ENCODE measurements at places on chromosomes 3 and 15.

GRCh38 chr3:24582431-24583403, 88.1 kb upstream of the THRB start:
- DNase-seq, result peak; percentile 21

- peak; percentile 87 for DNase-seq
These were observed 45.8 kb downstream of the MITF start for GRCh38 chr3:69784954-69785514.

DNA sequence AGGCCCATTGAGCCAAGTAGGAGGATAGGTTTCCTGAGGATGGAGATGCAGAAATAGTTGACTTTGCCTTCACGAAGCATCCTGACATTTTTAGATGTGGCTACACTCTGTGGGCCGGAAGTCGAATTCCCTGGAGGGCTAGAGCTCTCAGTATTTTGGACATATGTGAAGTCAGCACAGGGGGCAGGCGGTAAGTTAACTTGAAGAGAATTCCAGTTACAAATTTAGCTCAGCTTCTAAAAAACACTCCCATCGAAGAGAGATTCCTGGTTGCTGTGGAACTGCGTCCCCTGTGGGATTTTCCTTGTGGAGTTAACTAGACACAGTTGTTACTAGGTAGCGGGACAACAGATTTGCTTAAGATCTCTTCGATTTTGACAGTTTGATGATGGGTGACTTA, 161.9 kb upstream of the RGMA start:
- DNase-seq, result no peak

GRCh38 chr15:59290295-59291212, 82.1 kb downstream of the MYO1E start:
- DNase-seq, result no peak

DNA sequence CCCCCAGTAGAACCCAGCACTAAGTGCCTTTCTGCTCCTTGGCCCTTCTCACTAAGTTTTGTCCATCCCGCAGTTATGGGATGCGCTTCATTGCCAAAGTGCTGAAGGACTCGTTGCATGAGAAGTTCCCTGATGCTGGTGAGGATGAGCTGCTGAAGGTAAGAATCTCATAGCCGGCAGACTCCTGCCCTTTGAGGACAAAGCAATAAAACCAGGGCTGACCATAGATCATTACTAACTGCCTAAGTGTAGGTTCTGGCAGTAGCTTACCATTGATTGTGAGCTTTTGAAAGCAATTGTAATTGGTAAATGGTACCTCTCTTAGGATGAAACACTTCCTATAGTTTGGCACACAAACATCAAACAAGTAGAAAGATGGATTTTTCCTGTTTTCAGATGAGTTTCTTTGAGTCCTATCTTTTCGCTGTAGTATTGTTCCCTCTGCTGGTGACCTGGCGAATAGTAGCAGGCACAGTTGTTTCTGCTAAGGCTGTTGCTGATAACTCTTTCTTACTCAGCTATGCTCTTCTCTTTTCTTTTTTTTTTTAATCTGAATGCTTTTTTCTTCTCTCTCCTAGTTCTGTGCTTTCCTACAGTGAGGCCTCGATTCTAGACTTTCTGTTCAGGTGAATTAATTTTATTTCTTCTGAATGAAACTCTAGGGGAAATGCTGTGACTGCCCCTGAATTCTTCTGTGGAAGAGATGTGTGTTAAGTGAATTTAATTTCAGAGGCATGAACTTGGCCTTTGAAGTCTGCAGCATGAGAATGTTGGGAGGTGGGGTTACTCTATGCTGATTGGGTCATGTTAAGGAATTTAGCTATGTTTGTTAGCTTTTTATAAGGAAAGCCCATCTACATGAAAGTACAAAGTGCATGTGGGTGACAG, 47.4 kb upstream of the CRTC3 start:
- DNase-seq, result peak; percentile 52

DNA sequence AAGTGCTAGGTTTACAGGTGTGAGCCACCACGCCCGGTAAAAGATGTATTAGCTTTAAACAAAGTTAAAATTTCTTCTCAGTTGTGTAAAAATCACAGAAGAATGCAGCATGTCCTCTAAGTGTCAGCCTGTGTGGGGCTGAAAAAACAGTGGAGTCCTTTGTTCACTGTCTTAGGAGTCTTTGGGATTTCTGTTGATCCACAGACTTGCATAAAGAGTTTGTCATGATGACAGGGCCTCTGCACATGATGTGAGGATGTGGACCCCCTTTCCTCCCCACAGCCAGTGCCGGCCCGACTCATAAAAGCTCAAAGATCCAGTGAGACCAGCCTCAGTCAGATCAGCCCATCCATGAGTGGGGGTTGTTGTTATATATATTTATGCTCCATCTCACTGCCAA, 49.0 kb upstream of the GOLGA8J start:
- no peak for DNase-seq

- DNase-seq, result peak; percentile 80
These were observed 27.9 kb upstream of the ACP3 start for GRCh38 chr3:132289316-132289715.

DNA sequence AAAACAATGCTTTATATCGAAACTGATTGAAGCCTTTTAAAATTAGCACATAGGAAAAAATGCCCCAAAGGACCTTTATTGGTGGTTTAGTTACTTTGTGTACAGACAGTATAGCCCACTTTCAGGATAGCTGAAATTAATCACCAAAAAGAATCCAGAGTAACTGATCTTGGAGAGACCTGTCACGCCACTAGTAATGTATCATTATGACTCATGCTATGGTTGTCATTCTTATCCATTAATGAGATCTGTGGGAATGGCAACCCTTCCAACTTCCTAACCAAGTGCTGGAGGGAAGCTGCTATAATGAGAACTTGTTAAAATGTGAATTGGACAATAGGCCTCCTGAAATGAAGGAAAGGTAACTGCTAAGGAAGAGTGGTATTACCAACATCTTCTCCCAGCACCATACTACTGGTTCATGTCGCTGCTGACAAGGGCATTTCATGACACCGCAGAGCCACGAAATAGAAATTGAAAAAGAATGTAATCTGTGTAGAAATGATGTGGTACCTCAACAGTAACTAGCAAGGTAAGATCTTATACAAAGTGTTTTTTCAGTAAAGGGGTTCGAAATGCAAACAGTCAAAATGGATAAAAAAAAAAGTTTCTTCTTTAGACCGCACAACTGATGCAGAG, 7.1 kb upstream of the EMC4 start:
- DNase-seq, result peak; percentile 59

- no peak for DNase-seq
These were observed 1.6 kb upstream of the SUCNR1 start for GRCh38 chr3:151871639-151872468.

GRCh38 chr3:99111235-99111634, 209.7 kb upstream of the DCBLD2 start:
- DNase-seq, result no peak

- peak; percentile 95 for DNase-seq
These were observed 56.6 kb downstream of the P3H2 start for GRCh38 chr3:190064112-190064511.

DNA sequence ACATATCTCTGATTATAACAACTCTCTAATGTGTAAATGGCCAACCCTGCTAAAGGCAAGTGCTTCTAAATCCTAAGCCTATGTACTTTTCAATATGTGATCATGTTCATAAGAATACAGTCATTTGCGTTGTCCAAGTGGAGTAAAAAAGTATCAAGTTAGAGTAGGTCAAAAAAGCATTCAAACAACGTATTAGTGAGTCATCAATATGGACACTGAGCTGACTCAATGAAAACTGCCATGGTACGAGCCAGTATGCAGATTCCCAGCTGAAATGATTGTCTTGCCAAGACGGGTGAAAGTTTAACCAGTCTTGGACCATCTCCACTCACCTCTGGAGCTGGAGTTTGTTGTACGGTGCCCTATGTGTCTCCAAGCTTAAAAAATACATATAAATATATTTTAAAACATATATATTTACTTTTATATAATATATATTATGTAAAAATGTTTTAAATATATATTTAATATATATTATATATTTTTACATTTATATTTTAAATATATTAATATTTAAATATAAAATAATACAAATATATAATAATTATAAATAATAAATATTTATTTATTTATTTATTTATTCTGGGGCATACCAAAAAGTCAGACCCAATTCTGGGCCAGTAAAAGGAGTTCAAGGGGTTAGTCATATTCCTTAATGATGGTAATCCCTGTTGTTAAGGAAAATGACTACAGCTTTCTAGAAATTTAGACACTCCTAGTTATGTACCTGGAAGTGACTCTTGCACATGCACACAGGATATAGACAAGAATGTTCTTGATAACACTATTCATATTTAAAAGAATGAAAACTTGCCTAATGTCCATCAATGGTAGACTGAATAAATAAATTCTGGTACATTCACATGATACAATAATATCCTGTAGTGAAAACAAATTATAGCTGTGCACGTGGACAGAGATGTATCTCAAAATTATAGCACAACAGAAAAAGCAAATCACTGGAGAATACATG, 27.2 kb downstream of the PLSCR4 start:
- no peak for DNase-seq

- no peak for DNase-seq
These were observed 48.6 kb downstream of the SHOX2 start for GRCh38 chr3:158057666-158058065.

- DNase-seq, result no peak
These were observed 222.4 kb downstream of the CACNA2D3 start for GRCh38 chr3:54344601-54345231.

DNA sequence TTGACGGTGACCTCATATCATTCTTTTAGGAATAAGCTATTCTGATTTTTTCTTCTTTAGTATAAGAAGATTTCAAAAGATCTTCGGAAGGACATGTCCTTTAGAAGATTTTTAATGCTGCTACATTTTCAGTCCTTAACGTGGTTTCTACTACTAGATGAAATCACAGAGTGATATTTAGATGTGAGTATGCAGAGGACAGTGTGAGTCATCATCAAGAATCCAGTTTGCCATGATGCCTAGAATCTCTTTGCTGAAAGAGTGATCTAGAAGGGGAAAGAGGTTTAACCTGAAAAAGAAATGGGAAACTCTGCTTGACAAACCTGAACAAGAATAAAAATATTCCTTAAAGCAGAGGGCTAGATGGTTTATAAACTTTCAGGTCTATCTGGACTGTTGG, 43.2 kb downstream of the SLC7A14 start:
- peak; percentile 34 for DNase-seq

GRCh38 chr3:105584003-105584790, 217.5 kb downstream of the ALCAM start:
- no peak for DNase-seq

All from HCEC 1CT (cell line).